ENCODE measurements at places on chromosomes 11 and 22.

DNA sequence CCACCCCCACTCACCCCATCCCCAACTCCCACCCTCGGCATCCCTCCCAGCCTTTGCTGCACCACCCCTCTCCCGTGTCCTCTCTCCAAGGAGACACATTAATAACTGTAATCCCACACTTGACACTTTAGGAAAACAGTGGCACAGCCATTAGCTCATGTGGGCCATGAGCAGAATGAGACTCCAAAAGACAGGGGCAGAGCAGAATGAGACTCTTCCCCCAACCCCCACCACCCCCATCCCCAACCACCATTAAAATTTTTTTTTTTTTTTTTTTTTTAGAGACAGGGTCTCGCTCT is 6.2 kb upstream of the SLCO2B1 start:
- DNase-seq: no peak

- no peak for DNase-seq
Measured at GRCh38 chr11:103537904-103538502, 428.8 kb downstream of the DYNC2H1 start.

GRCh38 chr11:1834779-1835670 is at the start of gene SYT8:
Gene SYT8 (plus strand): TSS chr11:1834990. CDS start chr11:1835106, 116 bp downstream.
- no peak for DNase-seq

DNA sequence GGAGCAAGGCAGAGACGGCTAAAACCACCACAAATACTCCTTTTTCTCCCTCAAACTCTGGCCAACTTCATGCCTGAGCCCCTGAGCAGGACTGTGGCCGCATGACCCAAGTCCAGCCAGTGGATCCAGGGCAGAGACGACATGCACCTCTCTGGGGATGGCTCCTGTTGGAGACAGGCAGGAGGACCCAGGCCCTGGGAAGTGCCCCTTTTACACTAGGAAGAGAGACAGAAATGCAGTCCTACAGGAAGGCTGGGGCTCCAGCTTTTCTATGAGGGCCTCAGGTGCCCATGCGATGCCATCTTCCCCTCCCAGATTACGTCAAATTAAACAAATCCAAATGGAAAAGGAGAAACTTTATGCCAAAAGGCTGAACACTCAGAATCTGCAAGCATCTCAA is 498.0 kb downstream of the BRD1 start:
- no peak for DNase-seq

- no peak for DNase-seq
Measured at GRCh38 chr11:134755535-134755934, 343.5 kb upstream of the B3GAT1 start.

- DNase-seq: no peak
Measured at GRCh38 chr22:32327066-32327465, 30.6 kb upstream of the RFPL3 start.

GRCh38 chr11:1274501-1274900 is 34.9 kb downstream of the TOLLIP start:
- no peak for DNase-seq

DNA sequence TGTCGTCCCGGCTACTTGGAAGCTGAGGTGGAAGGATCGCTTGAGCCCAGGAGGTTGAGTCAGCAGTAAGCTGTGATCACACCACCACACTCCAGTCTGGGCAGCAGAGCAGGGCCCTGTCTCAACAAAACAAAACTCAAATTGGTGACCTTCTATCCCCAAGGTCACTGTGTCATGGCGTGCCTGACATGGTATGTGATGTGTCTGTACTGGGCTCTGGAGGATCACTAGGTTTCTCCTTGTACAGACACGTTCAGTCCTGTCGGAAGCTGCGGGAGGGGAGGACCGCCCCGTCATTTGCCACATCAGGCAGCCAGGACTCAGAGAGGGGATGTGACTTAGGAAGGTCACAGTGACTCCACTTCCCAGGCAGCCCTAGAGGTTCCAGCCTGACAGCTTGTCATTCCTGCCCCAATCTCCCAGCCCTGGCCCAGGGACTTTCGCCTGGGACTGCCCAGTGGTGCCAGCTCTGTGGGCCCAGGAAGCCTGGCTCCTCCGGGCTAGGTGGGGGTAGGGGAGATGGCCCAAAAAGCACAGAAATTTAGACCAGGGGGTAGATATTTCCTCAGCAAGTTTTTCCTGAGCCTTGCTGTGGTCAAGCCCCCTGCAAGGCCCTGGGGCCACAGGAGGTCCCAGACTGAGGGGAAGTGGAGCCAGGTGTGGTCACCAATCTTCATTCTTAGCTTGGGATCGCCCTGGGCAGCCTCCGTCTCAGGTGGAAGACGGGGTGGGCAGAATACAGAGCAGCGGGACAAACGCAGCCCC is 53.2 kb downstream of the TRIOBP start:
- DNase-seq: no peak

DNA sequence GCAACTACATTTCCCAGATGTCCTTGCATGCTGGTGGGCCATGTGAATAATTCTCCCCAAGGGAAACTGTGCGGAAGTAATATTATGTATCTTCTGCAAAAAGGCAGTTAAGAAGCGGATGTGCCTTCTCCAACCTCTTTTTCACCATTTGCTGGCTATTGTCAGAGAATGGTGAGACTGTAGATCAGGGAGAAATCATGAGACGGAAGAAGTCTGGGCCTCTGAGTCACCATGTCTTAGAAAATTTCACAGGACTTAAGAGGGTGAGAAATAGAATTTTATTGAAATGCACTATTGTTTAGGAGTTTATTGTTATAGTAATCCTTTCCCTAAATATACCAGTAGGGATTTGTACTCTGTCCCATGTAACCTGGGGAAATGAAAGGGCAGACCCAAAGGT is 298.7 kb upstream of the ZC3H12C start:
- no peak for DNase-seq

- DNase-seq: no peak
Measured at GRCh38 chr11:74325649-74326645, 14.5 kb upstream of the P4HA3 start.

- no peak for DNase-seq
Measured at GRCh38 chr11:7551571-7551970, 37.8 kb downstream of the PPFIBP2 start.

DNA sequence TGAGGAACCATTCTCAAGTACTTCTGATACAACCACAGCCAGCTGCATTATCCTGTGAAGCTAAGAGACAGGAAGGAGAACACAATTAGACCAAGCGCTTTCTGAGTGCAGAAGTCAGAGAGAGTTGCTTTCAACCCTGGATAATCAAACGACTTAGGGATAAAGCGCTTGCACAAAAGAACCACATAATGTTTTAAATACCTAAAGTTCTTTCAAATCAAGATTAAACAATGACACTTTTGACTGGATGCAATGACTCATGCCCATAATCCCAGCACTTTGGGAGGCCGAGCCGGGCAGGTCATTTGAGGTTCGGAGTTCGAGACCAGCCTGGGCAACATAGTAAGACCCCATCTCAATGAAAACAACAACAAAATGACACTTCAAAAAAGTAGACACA is 145.1 kb downstream of the SWAP70 start:
- no peak for DNase-seq

DNA sequence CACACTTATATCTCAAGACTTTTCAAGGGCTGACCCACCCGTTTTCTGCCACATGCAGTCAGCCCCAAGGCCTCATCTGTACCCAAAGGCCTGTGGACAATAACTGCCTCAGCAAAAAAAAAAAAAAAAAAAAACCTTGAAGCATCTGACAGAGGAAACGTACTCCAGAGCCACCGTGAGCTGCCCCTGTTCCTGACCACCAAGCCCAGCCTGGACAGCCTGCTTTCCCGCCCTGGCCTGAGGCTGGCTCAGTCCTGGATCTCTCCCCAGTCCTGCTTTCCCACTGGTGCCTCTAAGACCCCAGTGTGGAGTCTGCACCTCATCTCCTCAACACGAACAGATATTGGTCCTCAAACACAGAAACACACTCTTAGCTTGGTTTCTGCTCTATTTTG is 66.5 kb downstream of the SLC35F2 start:
- no peak for DNase-seq

DNA sequence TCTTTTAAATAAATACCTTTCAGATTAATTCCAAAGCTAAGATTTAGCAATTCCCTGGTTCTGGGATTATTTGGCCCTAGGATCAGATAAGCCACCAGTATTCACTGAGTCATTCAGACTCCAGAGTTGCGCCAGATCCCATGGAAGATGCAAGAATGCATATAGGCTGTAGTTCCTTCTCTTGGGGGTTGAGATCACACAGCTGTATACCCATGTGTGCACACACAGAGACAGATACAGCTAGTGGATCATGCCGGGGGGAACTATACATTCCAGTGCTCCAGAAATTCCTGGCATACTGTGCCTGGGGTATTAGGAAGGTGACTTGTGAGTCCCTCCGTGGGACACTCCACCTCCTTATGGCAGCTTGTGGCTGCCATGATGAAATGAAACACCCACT is 75.4 kb downstream of the ZBTB16 start:
- DNase-seq: no peak

DNA sequence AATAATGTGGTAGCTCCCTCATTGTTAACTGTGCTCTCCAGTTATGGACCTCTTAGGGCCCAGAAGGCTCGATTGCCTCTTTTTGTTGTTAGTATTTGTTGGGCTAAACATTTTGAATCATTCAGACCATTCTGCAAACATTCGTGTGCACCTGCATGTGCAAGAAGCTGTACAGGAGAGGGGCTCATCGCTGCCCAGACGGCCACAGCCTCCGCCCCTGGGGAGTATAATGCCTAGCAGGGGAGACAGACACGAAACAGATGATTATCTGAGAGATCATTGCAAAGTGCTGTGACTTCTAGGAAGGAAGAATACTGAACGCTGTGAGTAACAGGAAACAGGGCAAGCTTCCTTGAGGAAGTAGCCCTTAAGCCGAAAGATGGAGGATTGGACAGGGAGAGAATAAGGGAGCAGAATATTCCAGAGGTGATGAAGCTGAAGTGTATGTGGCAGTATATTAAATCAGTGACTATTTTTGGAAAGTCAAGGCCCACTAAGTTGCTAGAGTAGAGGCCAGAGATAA is 123.3 kb upstream of the RASSF10 start:
- DNase-seq: no peak

DNA sequence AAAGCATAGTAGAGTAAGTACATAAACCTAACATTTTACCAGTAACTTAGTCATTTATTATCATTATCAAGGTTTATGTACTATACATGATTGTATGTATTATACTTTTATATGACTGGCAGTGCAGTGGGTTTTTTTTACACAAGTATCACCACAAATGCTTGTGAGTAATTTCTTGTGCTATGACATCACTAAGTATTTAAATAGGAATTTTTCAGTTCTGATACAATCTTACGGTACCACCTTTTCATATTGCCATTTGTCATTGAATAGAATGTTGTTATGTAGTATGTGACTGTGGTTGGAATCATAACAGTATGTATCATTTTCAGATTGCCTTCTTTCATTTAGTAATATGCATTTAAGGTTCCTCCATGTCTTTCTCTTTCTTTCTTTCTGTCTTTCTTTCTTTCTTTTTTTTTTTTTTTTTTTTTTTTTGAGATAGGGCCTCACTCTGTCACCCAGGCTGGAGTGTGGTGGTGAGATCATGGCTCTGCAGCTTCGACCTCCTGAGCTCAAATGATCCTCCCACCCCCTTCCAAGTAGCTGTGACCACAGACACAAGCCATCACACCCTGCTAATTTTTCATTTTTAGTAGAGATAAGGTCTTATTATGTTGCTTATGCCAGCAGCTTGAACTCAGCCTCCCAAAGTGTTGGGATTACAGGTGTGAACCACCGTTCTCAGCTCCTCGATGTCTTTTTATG is 18.6 kb downstream of the ATM start:
- DNase-seq: no peak

GRCh38 chr11:45041596-45041995 is 90.9 kb upstream of the TP53I11 start:
- DNase-seq: no peak

DNA sequence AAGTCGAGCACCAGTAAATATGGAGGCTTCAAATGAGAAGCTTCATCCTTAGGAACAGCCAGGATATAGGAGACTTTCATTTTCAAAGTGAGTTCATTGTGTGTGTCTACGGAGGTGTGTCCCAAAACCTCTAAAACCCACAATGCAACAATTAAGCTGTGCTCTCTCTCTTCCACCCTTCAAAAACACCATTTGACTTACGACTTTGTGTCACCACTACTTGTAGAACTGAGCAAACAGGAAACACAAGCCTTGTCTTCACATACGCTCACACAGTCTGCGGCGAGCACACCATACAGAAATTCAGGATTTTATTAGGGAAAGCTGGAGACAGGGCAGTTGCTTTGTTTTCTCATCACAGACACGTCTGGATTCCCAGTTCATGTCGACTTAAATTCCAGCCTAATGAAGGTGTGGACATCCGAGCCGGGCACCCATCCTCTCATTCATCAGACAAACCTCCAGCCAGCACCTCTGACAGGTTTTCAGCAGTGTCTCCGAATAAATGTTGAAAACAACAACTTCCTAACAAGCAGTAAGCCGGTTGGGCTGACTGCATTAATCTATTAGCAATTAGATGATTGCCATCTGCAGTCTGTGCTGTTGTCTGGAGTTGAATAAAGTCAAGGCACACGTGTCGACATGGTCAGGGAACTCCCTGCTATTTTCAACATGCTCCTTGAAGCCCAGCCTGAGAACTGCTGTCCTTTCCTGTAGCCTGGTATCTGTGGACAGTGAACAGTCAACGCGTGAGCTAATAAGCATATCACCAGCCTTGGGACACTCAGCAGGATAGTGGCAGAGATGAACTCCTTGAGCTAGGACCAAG is 1411.1 kb downstream of the BRD1 start:
- no peak for DNase-seq

DNA sequence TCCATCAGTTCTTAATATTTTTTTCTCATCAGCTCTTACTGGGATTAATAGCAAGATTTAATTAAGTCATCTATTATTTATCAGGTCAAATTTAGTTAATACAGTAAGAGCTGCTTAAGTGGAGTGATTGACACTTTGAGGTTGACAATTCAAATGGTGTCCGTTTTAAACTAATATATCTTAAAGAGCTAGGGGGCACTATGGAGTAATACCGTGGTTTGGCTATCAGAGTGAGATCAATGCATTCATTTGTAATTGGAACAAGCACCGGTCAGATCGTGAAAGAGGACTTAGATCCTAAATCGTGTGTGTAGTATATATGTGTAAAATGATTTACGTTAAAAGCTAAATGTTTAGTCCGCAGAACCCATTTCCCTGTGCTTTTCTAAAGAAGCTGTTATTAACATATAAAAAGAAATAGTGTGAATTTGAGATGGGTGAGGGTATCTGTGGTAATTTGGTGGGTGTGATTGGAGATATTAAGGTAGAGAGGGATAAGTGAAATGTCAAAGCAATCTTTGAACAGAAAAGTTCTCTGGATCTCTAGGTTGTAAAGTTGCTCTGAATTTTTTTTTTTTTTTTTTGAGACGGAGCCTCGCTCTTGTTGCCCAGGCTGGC is 2.3 kb downstream of the SIK2 start:
- DNase-seq: peak; percentile 9

DNA sequence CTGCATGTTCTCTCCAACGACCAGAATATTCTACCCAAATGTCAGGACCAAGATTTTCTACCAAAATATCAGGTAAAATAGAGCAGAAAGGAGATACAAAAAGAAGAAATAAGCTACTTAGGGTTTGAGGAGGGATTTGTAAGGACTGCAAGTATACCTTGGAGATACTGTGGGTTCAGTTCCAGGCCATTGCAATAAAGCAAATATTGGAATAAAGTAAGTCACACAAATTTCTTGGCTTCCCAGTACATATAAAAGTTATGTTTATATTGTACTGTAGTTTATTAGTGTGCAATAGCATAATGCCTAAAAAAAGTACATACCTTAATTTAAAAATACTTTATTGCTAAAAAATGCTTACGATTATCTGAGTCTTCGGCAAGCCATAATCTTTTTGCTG is 34.1 kb downstream of the CCDC15 start:
- no peak for DNase-seq

- no peak for DNase-seq
Measured at GRCh38 chr22:42772647-42773046, 52.0 kb upstream of the A4GALT start.

GRCh38 chr11:74004759-74005615 is 3.9 kb downstream of the UCP3 start:
- DNase-seq: no peak

All from nephron progenitor cell (in vitro differentiated cells).